Activated T-cell treated with anti-CD3 and anti-CD28 coated beads, Interleukin-2, amount 50 U/mL, for 48 hours (primary cell): ENCODE measurements at places on chromosomes 2 and 18.

DNA sequence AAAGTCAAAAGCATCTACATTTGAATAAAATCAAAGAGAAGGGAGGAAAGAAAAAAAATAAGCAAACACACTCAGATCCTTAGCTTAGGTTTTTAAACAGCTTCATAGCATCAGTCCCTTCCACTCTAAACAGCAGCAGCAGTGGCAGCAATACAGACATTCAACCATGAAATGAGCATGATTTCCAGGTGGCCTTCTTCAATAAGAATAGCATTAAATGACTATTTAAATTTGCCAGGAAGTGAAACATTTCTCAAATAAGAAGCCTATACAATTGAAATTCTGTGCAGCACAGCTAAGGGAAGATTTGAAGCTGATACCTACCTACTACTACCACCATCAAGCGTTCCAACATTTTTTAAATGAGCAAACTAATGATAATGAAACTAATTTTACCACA, 138.1 kb upstream of the REG3G start:
- DNase-seq = no peak

- no peak for DNase-seq
Observed at GRCh38 chr18:6712401-6712800, 17.1 kb upstream of the ARHGAP28 start.

DNA sequence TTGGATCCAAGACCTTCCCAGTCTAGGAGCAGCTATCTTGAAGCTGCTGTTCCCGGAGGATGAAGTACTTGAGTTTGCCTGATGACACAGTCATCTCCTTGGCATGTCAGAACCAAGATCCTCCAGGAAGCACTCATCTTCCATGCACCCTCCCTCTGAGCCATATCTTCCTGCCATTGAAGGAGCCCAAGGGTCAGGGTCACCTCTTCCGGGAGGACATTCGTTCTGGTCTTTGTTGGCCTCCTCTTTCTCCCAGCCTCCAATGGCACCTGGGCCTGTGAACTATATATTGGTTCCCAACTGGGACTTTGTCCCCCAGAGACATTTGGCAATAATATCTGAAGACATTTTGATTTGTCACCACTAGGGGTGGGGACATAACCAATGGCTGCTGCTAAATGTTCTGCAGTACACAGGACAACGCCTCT, 4.2 kb upstream of the MYO7B start:
- DNase-seq = no peak

- no peak for DNase-seq
Observed at GRCh38 chr2:174054926-174055325, 89.8 kb upstream of the SP3 start.

GRCh38 chr2:143574069-143574468, 444.9 kb downstream of the ARHGAP15 start:
- DNase-seq = no peak

DNA sequence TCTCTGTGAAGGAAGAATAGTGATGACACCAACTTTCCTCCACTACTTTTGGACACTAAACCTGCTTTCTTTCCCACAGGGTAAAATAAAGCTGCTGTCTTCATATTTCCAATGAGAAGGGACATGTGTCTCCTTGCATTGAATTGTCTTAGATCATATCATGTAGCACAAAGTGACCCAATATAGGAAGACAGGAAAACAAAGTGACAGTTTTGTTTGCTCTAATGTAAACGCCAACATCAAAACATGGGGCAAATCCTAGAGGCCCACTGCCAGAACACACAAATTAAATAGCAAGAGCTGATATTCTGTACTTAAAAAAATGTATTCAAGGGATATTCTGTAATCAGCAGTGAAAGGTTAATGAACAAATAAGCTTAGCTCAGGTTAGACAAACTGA, 36.1 kb downstream of the ARHGAP15 start:
- no peak for DNase-seq

GRCh38 chr2:105141099-105141614, 100.4 kb upstream of the GPR45 start:
- no peak for DNase-seq

DNA sequence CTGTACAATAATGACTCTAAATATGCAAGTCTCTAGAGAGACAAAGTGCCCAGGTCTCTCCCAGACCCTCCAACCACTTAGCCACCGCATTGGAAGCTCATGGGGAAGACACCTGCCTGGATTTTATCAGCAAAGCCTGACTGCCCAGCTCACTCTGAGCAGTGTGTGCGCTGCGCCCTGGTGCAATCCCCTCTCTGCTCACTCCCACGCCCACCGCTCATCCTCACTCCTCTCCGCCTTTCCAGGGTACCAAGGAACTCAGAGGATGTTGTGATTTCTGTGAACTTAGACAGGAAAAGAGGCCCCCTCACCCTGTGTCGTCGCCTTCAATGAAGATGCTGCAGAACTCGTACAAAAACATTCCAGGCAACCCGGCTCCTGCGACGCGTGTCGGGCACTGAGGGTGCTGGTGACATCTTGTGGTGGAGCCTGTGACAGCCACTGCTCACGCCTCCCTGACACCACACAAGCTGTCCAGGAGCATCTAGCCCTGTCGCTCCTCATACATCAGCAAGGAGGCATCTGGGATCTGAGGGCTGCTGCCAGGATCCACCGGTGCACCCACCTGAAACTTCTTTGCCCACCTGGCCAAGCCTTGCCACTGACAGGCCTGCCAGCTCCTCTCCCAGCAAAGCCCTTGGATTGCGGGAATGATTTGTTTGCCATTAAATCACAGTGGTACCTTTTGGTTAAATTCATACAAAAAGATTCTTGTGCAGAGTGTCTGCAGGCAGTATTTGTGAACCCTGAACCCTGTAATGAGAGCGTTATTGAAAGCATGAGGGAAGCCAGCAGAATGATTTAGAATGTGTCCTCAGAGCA, 220.4 kb downstream of the ZNF516 start:
- DNase-seq = no peak

- DNase-seq = no peak
Observed at GRCh38 chr2:225614915-225615314, 215.4 kb downstream of the NYAP2 start.

DNA sequence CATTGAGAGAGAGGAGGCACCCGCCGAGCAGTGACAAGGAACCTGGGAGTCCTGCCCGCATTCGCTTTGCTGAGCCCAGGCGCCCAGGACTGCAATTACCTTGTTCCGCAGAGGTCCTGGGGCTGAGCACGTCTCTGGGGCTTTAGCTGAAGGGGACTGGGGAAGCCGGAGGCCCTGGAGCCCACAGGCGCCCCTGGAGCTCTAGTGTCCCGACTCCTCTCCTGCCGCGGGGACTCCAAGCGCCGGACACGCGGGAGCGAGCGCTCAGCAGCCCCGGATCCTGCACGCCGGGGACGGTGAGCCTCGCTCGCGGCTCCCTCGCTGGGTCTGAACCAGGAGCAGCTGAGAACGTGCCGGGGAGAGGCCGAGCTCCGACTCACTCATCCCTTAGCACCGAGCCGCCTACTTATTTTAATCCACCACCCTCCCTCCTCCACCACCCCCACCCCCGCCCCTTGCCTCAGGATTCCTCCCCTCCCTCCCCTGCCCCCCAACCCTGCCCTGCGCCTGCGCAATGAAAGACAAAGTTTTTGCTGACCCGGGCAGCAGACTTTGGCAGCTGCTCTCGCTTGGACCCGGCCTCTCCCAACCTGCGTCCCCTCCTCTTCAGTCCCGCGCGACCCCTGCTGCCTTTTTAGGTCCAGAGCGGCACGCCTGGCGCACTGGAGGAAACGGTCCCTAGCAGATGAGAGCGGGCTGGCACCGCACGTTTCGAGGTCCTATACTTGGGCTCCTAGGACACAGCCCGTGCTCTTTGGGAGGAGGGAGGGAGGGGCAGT, at the start of gene OSR1:
Gene OSR1 (minus strand): TSS at position 382 of the 779 bp plus-strand sequence. CDS start 4,818 bp downstream, outside the sequence.
- peak; percentile 56 for DNase-seq

GRCh38 chr2:31049916-31050588, 88.2 kb downstream of the GALNT14 start:
- DNase-seq = no peak

DNA sequence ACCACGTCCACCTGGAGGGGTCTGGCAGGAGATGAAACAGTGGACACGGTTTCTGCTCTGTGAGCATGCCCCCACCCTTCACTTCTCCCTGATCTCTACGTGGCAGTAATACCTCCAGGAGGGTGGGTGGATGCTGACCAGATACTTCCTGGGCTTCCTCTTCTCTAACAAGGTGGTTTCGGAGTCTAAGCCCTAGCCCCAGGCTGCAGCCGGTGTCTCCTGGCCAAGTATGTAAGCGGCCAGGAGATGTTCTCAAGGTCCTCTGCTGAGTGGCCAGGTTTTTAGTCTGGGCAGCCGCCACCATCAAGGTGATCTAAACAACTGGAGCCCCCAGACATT, 101.8 kb upstream of the ASB18 start:
- DNase-seq = no peak

- DNase-seq = no peak
Observed at GRCh38 chr2:151937966-151938365, 109.7 kb upstream of the ARL5A start.

DNA sequence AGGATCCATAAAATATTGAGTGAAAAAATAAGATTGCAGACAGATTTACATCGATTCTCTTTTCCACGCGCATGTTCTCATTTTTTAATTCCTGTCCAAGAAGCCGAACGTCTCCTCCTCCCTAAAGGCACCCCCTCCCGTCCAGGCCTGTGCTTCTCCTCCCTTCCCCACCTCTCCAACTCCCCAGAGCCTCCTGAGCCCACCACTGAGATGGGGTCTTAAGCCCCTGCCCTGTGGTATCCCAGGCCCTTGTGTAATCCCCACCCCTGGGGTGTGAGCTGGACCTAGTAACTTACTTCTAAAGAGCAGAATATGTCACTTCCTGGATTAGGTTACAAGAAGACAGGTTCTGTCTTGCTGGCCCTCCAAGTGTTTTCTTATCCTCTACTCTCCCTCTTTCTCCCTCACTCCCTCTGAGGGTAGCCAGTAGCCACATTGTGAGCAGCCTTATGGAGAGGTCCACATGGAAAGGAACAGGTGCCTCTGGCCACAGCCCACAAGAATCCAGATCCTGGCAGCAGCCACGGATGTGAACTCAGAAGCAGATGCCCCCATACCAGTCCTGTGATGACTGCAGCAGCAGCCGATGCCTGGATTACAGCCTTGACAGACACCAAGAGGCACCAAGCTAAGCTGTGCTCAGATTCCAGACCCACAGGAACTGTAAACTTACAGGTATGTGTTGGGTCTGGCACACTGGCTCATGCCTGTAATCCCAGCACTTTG, 39.6 kb upstream of the OTOS start:
- DNase-seq = no peak

- no peak for DNase-seq
Observed at GRCh38 chr2:222611684-222612083, 44.2 kb downstream of the FARSB start.

- peak; percentile 38 for DNase-seq
Observed at GRCh38 chr18:3703732-3704176, 253.8 kb downstream of the TGIF1 start.

GRCh38 chr18:50127516-50128210, 67.3 kb downstream of the MYO5B start:
- DNase-seq = no peak

GRCh38 chr18:44626807-44627206, 53.9 kb upstream of the SETBP1 start:
- DNase-seq = no peak

GRCh38 chr2:176136374-176137251, 7.1 kb downstream of the HOXD8 start:
- no peak for DNase-seq

DNA sequence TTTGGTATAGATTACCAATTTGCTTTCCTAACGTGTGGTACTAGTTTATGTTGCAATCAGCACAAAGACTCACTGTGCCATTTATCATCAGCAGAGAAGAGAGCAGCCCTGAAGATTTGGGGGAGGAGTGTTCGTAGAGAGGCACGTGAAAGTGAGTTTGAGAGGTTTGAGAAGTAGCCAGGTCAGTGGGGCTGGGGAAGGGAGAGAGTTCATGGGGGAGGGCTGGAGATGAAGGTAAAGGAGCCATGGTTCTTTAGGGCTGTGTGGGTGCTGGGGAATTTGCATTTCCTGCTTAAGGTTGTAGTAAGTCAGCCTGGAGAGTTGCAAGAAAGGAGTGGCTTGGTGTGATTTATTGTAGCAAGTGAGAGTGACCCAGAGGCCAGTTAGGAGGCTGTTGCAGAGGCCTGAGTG, 172.1 kb downstream of the NEDD4L start:
- no peak for DNase-seq

- no peak for DNase-seq
Observed at GRCh38 chr2:72734432-72734831, 91.4 kb downstream of the EXOC6B start.

- no peak for DNase-seq
Observed at GRCh38 chr18:61765097-61765496, 127.7 kb downstream of the RNF152 start.

DNA sequence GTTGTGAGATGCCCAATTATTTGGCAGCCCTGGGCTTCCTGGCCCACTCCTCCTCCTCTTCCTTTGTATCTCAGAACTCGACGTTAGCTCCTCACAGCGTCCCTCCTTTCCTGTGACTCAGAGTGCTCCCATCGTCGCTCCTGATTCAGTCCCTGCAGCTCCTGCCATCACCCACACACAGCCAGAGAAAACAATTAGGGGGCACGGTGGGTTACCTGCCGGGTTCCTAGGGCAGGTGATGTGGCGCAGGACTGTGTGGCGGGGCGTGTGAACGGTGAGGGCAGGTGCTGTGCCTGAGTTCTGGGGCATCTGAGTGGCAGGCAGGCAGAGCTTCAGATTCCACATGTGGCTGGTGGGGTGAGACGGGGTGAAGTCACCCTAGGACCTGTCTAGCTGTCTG, 42.6 kb downstream of the GLI2 start:
- DNase-seq = no peak

GRCh38 chr18:5431836-5432575, 111.8 kb downstream of the EPB41L3 start:
- no peak for DNase-seq

DNA sequence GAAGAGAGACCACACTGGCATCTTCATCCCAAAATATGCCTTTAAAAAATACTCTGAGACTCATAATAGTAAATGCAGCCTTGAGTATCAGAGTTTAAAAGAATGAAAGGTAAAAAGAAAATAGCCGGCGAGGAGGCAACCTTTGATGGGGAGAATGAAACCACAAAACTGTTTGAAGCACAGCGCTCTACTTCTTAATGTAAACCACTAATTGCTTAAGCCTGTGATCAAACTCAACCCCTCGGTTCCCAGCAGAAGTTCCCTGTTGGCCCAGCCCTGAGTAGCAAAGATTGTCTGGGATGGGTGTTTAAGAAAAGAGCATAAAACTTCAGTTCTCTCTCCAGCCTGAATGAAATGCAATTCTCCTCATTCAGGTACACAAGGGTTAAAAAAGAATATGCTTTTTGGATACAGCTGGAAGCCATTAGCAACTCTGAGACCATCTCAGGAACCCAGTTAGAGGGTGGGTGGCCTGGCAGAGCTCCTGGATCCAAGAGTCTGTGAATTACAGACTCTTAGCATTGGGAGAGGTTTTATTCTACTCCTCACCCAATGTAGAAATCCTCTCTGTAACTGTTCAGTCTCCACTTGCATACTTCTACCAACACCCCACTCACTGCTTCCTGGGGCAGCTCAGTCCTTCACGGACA, 44.8 kb downstream of the VIT start:
- no peak for DNase-seq

- DNase-seq = no peak
Observed at GRCh38 chr18:28183418-28184078, 6.6 kb upstream of the CDH2 start.

GRCh38 chr2:55084641-55085040, 34.4 kb upstream of the RTN4 start:
- DNase-seq = no peak
